H1 (cell line): ENCODE measurements at places on chromosomes 2 and 18. TPM values are rescaled to one million over a fixed set of nuclear protein-coding genes. Genes with fewer than 3 reads are reported as not detected.

Gene PELI1
- 17.1 and 21.8 TPM in 2 replicates for polyA plus RNA-seq

Gene MEP1B
- polyA plus RNA-seq, result not detected in 2 replicates

Gene MC2R
- polyA plus RNA-seq, result not detected in 2 replicates

Gene IL36A
- not detected in 2 replicates for polyA plus RNA-seq

Gene CRYBA2
- not detected in 2 replicates for polyA plus RNA-seq

Gene MREG
- polyA plus RNA-seq, result 5.7 and 7.5 TPM in 2 replicates

Gene DHRS9
- polyA plus RNA-seq, result not detected in 2 replicates

Gene ZSWIM2
- not detected in 2 replicates for polyA plus RNA-seq

Gene EMILIN1
- 1.9 and 3.1 TPM in 2 replicates for polyA plus RNA-seq

Gene SETBP1
- 1.8 and 2.0 TPM in 2 replicates for polyA plus RNA-seq

Gene GKN1
- polyA plus RNA-seq, result not detected in 2 replicates

Gene KANSL1L
- polyA plus RNA-seq, result 4.0 and 5.4 TPM in 2 replicates

Gene C2orf80
- polyA plus RNA-seq, result 0.41 and 0.97 TPM in 2 replicates

Gene EHD3
- polyA plus RNA-seq, result 9.3 and 10.2 TPM in 2 replicates

Gene CFAP65
- polyA plus RNA-seq, result 0.38 and 0.45 TPM in 2 replicates

Gene SLC35F5
- polyA plus RNA-seq, result 6.6 and 11.8 TPM in 2 replicates

Gene KANSL3
- 19.8 and 30.4 TPM in 2 replicates for polyA plus RNA-seq

Gene COA5
- polyA plus RNA-seq, result 19.4 and 20.3 TPM in 2 replicates

Gene BMP10
- not detected in 2 replicates for polyA plus RNA-seq

Gene TSPYL6
- polyA plus RNA-seq, result not detected in 2 replicates

Gene SH2D6
- polyA plus RNA-seq, result 0.17 and 0.42 TPM in 2 replicates

Gene LAPTM4A
- polyA plus RNA-seq, result 274 and 419 TPM in 2 replicates

Gene COBLL1
- polyA plus RNA-seq, result 1.4 and 2.2 TPM in 2 replicates

Gene TIMM21
- polyA plus RNA-seq, result 17.6 and 27.9 TPM in 2 replicates

Gene ZNF804A
- polyA plus RNA-seq, result 0.02 TPM in 2 replicates

Gene CD302
- 0.42 and 0.79 TPM in 2 replicates for polyA plus RNA-seq
